ENCODE measurements at places on chromosomes 13 and 19. TPM values are rescaled to one million over a fixed set of nuclear protein-coding genes. Genes with fewer than 3 reads are reported as not detected.

DNA sequence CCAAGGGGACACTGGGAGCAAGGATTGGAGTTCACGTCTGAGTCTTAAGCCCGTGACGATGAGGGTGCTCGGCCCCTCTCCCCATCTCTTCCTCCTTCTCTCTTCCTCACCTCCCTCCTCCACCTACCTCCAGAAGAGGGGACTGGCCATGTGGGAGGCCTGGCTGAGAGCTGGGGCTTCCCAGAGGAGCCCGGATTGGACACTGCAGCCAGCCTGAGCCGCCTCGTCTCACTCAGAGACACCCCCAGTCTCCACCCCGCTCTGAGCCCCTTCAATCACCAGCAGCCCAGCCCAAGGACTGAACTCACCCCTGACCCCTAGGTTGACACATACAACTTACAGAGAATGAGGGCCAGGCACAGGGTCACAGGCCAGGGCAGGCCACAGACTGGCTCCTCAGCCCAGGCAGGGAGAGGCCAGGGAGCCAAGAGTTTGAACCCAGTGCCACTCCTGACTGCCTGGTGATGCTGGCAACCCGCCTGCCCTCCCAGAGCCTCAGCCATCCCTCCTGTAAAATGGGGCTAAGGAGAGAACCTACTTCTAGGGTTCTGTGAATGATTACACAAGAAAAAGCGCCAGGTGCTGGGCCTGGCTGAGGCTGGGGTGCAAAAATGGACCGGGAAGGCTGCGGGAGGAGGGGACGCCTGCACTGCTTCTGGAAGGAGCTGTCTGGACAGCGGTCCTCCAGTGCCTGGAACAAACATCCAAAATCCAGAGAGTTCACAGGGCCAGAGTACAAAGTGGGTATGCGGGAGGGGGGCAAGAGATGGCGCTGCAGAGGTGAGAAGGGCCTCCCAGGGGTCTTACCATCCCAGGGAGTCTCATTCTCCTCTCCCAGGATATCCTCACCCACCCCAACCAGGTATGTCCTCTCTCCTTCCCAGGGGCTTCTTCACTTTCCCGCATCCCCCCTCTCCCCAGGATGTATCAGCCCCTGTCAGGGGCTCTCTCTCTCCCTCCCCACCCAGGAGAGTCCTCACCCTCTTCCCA is 1.1 kb downstream of the CD79A start:
- no peak for DNase-seq

- DNase-seq = peak; percentile 22
Observed at GRCh38 chr13:113616991-113617749, 32.6 kb downstream of the TFDP1 start.

DNA sequence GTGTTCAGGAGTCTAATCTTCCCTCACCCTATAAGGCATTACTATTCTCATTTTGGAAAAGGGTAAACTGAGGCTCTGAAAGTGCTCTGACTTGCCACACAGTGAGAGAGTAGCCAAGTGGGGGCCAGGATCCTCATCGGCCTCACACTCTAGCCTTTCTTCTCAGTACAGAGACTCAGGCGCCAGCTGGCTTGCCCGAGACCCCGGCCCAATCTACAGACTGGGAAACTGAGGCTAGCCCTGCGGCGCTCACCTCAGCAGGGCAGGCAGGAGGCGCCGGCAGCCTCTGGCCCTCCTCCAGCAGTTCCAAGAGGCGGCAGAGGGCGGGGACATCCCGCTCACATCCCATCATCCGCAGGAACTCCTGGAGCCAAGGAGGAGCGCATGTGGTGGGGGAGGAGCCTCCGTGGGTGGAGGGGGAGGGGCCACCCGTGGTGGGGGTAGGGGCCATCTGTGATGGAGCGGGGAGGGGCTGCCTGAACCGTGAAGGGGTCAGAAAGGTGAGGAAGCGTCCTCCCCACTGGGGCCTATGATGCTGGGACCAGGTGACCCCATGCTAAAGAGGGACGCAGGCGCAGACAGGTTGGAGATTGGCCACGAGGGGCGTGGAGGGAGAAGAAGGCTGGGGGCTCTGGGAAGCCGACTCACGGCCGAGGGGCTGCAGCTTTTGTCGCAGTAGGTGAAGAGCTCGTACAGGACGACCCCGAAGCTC is 8.7 kb upstream of the INSL3 start:
- no peak for DNase-seq

DNA sequence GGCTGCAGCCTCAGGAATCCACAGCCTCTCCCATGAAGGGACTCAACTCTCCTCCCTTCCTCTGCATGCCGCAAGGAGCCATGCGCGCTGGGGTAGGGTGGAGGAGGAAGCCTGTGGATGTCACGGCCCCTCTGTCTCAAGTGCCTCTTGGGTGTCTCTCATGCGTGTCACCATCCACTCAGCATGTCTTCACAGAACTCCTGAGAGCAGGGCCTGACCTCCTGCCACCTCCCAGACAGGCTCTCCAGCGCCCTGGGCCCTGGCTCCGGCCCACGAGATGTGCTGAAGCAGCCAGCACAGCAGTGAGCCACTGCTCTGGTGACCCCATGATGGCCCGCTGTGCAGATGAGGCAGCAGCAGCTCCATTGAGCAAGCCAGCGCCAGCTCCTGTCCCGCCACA is 25.9 kb upstream of the SPACA7 start:
- no peak for DNase-seq

DNA sequence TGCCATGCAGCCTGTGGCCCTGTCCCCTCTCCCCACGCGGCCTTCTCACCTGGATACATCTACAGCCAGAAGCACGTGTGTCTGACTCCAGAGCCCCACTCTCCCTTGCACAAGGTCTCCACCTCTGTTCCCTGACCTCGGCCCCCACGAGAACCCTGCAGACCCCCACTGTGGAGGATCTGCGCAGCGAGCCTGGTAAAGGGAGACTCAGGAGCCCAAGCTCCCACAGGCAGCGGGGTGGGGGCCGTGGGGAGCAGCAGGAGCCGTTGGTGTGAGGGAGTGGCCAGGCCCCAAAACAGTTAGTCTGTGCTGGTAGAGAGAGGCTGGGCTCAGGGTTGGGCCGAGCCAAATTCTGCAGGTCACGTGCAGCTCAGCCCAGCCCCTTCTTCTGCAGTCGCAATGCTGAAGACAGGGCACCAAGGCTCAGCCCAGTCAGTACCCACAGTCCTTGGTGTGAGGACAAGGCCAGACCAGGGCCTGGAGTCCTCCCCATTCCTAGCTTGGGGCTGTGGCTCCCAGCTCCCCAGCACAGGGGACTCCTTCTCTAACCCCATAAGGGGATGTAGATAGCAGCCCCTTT is 28.7 kb upstream of the SLC7A10 start:
- DNase-seq = no peak

GRCh38 chr19:29800100-29800825 is 11.5 kb upstream of the CCNE1 start:
- DNase-seq = no peak

DNA sequence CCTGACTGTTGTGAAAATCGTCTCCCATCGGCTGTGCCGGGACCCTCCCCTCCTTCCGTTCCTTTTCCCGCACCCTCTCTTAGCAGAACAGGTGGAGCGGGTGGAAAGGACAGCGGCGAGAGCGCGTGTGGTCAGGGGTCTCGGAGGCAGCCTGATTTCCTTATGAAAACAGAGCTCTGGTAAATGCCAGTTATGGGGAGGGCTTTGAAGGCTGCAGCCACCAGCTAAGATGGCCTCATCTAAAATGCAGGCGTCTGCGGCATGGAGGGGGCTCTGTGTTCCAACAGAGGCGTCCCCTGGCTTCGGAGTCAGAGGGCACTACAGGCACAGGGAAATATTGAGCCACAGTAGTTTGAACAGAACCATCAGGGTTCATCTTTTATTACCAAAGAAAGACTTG is 93.8 kb upstream of the SOX1 start:
- no peak for DNase-seq

DNA sequence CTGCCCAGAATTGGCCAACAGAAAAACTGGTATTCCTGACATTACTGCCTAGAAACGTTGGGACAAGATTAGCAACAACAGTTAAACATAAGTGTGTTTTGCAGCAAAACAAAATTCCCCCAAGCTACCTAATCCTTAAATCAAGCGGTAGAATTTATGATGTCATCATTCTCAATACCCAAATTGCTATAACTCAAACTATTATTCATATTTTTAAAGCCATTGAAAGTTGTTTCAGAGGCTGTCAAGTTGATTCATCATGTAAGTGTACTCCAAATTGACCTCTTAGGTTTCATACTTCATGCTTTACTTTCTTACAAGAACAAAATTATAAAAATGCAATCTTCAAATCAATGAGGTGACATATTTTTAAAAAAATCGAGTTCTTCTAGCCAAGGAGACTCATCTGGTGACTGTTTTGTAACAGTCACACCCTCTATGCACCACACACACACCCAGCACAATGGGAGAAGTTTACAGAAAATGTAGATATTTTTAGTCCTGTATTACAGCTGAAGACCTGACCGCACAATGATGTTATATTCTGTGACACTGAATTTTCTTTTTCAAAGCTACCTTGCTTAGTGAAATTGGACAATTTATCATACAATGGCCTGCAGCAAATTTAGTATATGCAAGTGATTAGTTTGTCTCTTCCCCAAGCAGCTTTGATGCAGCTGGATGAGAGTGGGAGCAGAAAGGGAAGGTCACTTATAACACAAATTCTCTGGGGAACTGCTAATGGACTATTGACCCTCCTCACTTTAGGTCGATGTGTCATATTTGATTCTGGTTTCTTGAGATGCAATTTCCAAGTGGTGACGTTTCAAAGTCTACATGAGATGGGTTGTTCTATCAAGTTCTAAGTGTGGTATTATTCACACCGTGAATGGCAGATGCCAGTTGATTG is 345.3 kb upstream of the OBI1 start:
- DNase-seq = no peak

DNA sequence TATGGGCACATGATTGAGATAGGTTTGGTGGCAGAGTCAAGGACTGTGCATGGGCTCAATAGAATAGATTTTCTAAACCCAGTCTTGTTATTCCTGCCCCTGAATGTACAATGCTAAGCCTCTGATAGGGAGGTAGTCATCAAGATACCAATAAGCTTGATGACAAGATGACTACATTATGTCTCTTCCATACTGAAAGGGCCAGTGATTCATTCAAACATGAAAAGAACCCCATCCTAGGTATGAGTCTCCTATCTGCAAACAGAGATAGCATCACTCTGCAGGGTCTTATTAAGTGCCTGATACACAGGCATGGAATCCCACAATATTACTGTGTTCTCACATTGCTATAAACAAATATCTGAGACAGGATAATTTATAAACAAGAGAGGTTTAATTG is 40.3 kb upstream of the UFM1 start:
- DNase-seq = peak; percentile 8

DNA sequence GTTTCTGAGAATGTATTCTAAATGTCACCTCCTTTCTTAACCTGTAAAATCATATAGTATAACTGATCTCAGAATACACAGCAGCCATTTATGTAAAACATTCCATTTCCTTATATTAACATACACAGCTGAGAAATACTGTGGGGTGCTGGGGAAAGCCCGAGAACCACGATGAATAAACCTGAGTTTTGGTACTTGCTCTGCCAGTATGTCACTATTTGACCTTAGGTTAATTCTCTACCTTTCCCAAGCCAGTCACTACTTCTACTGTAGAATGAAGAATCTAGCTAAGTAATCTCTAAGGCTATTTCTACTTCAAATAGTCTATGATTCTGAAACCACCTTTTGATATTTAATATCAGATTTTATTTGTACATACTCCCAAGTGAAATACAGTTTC is 173.7 kb downstream of the TBC1D4 start:
- DNase-seq = no peak

DNA sequence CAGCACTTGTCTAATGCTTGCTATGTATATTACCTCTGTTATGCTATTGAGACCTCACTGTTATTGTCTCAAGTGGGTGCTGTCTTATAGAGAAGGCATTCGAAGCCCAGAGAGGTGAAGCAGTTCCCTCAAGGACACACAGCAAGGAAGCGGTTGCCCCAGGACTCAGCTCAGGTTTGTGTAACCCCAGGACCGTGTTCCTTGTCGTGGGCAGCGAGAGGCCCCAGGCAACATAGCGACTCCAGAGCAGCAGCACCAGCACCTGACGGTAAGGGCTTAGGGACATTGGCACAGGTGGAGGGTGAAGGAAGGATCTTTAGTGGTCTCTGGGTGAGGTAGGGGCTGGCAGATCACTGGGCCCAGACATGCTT is 2.4 kb downstream of the KLK15 start:
- DNase-seq = no peak

DNA sequence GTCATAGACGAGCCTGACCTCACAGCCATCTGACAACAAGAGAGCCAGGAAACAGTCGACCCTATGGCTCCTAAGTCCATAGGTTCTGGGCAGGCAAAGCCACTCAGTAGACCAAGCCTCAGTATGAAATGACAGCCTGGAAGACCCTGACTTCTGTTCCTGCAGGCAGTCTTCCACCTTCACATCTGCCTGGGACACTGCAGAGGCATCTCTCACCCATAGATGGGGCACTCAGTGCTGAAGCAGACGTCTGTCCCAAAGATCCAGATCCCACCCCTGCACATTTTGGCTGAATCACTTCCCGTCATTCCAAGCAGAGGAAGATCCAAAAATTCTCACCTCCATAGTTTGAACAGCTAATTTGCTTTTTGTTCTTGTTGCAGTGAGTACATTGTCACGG is 139.3 kb upstream of the ZNF507 start:
- DNase-seq = no peak

GRCh38 chr19:7605490-7606222 is 10.0 kb downstream of the CAMSAP3 start:
- DNase-seq = peak; percentile 17

- peak; percentile 52 for DNase-seq
Observed at GRCh38 chr19:45125975-45126493, 33.1 kb downstream of the PPP1R37 start.

DNA sequence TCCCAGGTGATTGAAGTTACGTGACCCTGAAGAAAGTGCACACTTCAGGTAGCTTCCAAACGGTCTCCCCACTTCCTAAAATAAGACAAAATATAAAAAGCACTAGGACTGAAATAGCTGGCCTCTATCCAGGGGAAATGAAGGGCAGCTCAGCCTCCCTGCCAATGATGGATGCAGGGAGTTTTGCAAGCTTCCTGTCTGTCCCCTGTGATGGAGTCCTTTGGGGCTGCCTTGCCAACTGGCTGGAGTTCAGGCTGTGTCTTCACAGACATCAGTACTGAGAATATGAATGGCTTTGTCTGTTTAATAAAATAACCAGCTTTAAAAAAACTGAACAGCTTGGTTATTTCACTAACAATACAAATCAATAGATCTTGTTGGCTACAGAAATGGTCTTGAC is 101.4 kb upstream of the GPR12 start:
- no peak for DNase-seq

The TRPM4 gene
- 13.9 TPM for total RNA-seq

The SLC10A2 gene
- not detected for total RNA-seq

The PROZ gene
- not detected for total RNA-seq

The ZNF471 gene
- 1.6 TPM for total RNA-seq

The ATP1A3 gene
- total RNA-seq = 0.19 TPM

The ZNF429 gene
- total RNA-seq = 11.0 TPM

The EDNRB gene
- 1.7 TPM for total RNA-seq

The CEACAM7 gene
- not detected for total RNA-seq

The DNMT1 gene
- total RNA-seq = 125 TPM

The MAST1 gene
- total RNA-seq = not detected
